ENCODE measurements at places on chromosomes 2 and 18. TPM values are rescaled to one million over a fixed set of nuclear protein-coding genes. Genes with fewer than 3 reads are reported as not detected.
A peak's percentile ranks its signal among the peaks of the same experiment; 100 is the strongest.

ANKRD23 gene
- total RNA-seq = 1.1 TPM

LRRC30 gene
- not detected for total RNA-seq

MC2R gene
- total RNA-seq = not detected

GRCh38 chr2:220489121-220489520, 861.7 kb downstream of the SLC4A3 start:
- DNase-seq = no peak

GRCh38 chr2:132438691-132439090, 22.1 kb downstream of the GPR39 start:
- DNase-seq = peak; percentile 95

DNA sequence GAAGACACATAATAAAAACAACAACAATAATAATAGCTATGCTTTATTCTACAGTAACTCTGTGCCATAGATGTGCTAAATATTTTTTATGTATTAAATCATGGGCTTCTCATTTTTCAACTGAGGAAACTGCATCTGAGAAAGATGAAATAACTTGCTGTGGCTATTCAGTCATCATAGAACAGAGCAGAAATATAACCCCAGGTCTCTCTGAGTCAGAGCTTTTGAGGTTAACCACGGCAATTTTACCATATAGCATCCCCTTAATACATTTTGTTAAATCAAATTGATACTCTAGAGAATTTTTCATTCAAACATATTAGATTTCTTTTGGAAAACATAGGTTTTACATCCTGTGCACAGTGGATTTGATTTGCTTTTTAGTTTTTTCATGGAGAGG, 586.6 kb upstream of the KLHL29 start:
- no peak for DNase-seq

DNA sequence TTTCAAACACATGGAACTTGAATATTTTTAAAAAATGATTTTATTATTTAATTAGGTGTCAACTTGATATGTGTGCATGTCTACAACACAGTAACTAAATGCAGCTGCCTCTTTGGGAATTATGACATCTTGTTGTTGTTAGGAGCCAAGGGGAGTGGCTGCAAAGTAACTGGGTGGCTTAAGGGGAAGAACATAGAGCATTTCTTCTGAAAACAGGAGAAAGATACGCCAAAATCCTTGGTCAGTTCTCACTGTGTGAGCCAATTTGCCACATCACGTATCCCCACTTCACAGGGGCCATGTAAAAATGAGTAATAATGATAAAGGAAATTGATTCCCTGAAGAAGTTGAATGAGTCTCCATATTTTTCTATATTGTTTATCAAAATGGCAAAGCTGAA, 309.8 kb upstream of the COL3A1 start:
- DNase-seq = no peak

AQP12B gene
- total RNA-seq = not detected

GRCh38 chr18:2662990-2663389, 7.5 kb downstream of the SMCHD1 start:
- no peak for DNase-seq

DNA sequence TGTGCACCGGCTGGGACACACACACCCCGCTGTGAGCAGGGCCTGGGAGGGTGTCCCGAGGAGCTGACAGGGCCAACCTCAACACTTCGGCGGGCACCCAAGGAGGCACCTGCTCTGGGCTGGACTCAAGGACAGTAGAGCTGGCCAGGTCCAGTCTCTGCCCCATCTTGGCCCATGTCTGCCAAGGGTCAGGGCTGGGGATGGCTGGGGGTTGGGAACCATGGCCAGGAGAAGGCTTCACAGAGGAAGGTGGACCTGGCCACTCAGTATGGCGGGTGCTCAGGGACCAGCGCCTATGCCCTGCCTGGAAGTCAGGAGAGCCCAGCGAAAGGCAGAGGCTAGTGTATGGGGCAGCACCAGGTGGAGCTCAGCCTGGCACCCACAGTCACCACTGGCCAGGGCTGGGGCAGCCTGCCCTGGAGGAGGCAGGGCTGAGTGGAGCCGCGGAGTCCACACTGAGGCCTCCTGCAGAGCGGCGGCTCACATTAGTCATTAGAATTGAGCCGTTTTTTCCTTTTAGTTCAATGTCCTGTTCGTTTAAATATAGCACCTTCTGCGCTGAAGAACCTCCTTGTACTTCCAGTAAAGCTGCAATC, 4.2 kb downstream of the ERFE start:
- peak; percentile 63 for DNase-seq

SCN3A gene
- total RNA-seq = 0.11 TPM

- DNase-seq = peak; percentile 19
Observed at GRCh38 chr2:100831831-100832230, 11.9 kb downstream of the NPAS2 start.

- DNase-seq = peak; percentile 94
Observed at GRCh38 chr18:8615397-8616027, 6.3 kb downstream of the RAB12 start.

Measured in GM23248 (cell line).